DMS153 (cell line): ENCODE measurements at places on chromosomes 4 and X.

DNA sequence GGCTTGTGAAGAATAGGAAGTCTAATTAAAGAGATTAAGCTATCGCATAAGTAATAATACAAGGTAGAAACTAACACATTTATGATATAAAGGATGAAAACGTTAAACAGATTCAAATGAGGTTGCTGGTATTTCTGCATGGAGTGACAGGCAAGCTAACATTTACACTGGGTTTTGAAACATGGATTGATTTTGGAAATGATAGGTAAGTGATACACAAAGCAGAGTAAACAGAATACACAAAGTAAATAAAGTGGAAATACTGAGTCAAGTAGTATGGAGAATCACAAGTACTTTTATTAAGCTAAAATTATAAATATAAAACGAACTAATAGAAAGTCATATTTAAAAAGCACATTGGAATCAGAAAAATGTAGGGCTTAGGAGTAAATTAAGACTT lies 665.3 kb downstream of the STPG2 start:
- no peak for DNase-seq

- DNase-seq, result no peak
Observed at GRCh38 chr4:169124661-169125060, 114.6 kb upstream of the CBR4 start.

- no peak for DNase-seq
Observed at GRCh38 chr4:27635936-27636913, 775.6 kb downstream of the STIM2 start.

DNA sequence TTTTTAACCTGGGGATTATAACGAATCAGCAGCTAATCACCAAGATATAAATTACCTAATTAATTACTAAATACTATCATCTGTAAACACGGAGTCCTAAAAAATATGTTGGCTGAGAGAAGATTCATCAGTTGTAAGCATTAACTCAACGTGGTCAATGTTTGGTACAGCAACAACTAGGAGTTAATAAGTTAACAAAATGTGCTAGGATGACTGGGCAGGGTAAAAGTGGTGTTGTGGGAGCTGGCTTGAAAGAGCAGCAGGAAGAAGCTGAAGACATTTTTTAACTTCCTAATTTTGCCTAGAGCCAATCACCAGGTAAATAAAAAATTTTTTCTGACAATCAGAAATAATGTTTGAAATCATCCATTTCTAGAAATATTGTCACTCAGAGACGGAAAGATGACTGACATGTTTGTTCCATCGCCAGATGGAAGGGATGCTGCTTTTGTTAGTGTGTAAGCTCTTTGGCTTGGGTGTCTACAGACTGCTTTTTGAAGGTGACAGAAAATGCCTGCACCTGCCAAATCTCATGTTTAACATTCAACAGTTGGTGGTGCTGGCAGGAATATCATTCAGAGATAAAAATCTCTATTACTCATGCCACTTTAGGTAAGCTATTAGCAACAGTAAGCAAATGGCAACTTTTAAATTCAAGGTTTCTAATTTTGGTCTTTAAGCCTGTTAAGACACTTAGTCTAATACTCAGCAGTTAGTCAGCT lies 1126.9 kb downstream of the STPG2 start:
- DNase-seq, result peak; percentile 38

- no peak for DNase-seq
Observed at GRCh38 chr4:158728236-158728635, 5.0 kb upstream of the PPID start.

GRCh38 chr4:54172156-54172555 lies 56.9 kb upstream of the PDGFRA start:
- DNase-seq, result no peak

- DNase-seq, result no peak
Observed at GRCh38 chr4:121219227-121219626, 55.1 kb upstream of the TNIP3 start.

DNA sequence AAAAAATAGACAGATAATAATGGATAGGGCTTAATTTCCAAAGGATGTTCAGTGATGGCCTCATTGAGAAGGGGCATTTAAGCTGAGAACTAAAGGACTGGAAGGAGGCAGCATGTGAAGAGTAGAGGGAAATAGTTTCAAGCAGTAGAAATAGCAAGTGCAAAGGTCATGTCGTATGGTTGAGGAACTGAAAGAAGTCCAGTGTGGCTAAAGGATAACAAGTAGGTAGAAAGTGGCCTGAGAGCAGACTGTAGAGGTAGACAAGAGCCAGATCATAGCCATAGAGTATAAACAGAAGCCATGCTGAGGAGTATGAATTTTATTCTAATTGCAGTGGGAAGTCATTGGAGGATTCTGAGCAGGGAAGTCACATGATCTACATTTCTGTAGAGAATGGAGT lies 72.3 kb downstream of the GRIA3 start:
- DNase-seq, result no peak

DNA sequence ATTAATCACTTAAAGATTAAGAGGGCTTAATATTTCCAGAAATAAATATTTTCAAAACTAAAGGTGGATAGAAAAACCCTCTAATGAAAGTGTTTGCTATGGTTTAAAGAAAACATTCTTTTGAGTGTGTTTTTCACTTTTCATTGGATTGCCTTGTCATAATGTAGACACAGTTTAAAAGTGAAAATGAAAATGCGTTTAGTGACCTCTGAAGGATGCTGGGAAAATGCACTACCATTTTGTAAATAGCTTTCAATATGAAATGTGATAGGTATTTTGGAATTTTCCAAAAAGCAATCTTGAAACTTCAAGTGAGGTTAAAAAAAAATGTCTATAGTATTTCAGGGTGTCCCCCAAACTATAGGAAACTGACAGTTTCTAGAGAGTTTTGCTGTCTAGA lies 642.2 kb downstream of the C4orf33 start:
- DNase-seq, result no peak

DNA sequence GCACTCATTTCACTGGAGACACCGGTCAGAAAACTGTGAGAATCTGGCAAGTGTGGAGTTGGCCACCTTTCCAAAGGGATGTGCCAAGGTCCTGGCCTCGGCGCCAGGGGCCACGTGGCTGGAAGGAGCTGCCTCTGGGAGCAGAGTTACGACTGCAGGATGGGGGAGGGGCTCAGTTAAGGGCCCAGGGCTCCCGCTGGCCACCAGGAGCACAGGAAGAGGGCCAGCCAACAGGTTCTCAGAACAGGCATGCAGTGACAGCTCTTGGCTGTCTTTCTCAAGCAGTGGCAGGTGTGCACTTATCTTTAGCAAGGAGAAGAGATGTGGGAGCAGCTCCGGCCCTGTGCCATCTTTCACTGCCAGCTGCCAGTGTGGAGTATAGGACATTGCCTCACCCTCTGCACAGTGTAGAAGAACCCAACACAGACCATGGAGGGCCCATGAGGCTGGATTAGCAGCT lies 115.9 kb upstream of the RBPJ start:
- DNase-seq, result no peak

- DNase-seq, result no peak
Observed at GRCh38 chr4:1783970-1784369, 9.1 kb upstream of the FGFR3 start.

DNA sequence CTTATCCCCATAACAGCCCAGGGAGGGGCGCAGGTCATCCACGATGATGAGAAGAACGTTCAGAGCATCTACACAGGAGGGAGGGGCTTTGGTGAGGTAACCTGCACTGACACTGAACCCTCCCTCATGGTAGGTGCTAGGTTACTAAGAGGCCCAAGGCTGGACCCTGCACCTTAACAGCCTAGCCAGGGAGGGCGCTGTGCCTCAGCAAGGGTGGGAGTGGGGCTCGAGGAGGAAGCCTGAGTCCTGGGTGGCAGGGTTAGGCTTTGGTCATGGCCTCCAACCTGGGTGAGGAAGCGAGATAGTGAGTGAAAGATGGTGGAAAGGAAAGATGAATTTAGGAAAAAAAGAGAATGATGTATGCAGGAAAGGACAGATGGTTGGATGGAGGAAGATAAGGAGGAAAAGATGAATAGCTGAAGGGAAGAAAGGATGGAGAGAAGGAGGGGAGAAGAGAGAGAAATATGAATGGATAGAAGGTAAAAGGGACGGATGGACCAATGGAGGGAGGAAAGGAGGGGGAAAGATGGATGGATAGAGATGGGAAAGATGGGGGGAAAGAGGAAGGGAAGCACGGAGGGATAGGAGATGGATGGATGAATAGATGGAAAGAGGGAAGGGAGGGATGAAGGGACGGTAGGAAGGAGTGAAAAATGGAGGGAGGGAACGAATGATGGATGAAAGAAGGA lies 736 bp downstream of the IDS start:
- peak; percentile 74 for DNase-seq

GRCh38 chr4:6881908-6882307 lies 27.7 kb upstream of the TBC1D14 start:
- DNase-seq, result no peak

- no peak for DNase-seq
Observed at GRCh38 chrX:24110069-24110468, 39.5 kb upstream of the ZFX start.

GRCh38 chr4:87865288-87865687 lies 32.5 kb downstream of the MEPE start:
- no peak for DNase-seq

- no peak for DNase-seq
Observed at GRCh38 chr4:123215536-123215935, 181.1 kb upstream of the SPRY1 start.

GRCh38 chr4:68597482-68597881 lies 21.4 kb upstream of the UGT2B17 start:
- no peak for DNase-seq
